ENCODE measurements at places on chromosomes 2 and 18.
A peak's percentile ranks its signal among the peaks of the same experiment; 100 is the strongest.

GRCh38 chr2:20664431-20665242 is 2.3 kb upstream of the GDF7 start:
- DNase-seq = no peak

DNA sequence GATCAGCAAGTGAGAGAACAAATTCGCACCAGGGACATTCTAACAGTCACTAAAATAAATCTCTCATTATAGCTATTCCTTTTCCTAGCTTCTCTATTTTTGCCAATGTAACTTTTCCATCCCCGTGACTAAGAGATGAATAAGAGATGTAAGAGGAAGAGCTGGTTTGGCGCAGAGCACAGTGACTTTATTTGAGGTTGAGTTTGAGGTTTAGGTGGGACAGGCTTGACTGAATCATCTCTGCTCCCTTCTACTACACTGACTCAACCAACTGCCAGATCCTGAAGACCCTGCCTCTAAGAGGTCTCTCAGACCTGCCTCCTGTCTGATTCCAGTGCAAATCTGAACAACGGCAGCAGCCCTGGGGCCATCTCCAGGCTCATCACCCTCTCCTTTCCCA is 28.0 kb downstream of the RFX8 start:
- no peak for DNase-seq

GRCh38 chr2:126029316-126029715 is 626.6 kb upstream of the GYPC start:
- DNase-seq = no peak

- no peak for DNase-seq
These were observed 2.8 kb upstream of the LRRFIP1 start for GRCh38 chr2:237624565-237624964.

- DNase-seq = no peak
These were observed 65.9 kb upstream of the CYTIP start for GRCh38 chr2:157509744-157510143.

DNA sequence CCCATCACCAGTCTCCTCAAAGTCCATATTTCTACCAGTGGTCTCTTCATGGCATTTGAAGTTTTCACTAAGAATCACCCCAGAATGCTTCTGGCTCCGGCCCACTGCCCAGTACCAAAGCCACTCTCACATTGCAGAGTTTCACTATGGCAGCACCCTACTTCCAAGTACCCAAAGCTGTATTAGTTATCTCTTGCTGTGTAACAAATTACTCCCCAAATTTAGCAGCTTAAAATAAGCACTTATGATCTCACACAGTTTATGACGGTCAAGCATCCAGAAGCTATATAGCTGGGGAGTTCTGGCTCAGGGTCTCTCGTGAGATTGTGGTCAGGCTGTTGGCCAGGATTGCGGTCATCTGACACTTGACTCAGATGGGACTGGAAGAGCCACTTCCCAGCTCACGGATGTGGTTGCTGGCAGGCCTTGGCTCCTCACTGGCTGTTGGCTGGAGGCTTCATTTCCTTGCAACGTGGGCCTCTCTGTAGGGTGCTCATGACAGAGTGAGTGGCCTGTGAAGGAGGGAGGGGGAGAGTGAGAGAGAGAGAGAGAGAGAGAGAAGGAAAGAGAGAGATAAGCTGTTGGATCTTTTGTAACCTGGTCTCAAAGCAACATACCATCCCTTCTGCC is 189.5 kb downstream of the CTIF start:
- no peak for DNase-seq

DNA sequence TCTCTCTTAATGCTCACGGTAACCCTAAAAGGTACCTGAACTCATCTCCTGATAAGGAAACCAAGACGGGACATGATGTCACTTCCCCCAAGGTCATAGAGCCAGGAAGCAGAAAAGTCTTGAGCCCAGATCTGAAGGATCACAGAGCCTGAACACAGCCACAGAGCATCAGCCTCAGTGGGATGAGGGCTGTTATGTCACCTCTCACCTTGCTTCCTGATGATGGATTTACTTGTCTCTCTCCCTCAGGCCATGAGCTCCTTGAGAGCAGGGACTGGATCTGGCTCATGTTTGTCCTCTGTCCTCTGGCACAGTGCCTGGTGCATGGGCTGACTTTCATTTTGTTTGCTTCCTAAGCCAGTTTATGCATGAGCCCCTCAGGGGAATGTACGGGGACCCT is 54.2 kb downstream of the SERTAD2 start:
- no peak for DNase-seq

GRCh38 chr2:16151281-16151570 is 210.9 kb downstream of the MYCN start:
- DNase-seq = no peak

DNA sequence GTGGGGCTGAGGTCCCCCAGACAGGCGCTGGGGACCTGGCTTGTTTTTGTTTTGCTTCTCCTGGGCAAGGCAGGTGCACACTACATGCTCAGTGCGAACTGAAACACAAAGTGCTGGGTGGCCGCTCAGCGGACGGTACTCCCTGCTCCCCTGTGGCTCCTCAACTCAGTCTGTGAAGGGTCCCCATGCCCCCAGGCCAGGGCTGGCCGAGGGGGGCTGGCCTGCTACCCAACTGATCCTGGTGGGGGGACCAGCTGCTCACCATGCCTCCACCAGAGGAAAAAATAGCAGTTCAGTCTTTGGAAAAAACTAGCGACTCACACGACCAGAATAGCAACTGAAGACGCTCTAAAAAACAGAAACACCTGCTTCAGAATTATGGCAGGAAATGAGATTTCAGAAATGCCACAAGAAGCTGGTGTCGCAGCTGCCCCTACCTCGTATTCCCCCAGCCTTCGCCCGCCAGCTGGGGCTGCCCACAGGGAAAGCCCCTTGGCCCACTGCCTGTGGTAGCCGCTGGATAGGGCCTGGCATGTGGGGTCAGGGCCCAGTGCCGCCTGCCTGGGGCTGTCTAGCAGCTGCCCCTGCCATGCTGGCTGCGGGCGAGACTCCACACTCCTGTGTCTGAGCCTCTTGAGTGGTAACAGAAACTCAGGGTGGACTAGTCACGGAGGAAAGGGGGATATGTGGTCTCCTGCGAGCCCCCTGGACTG is 43.7 kb downstream of the MEX3C start:
- DNase-seq = no peak

- DNase-seq = peak; percentile 80
These were observed 1.5 kb downstream of the PXDN start for GRCh38 chr2:1742681-1743395.

DNA sequence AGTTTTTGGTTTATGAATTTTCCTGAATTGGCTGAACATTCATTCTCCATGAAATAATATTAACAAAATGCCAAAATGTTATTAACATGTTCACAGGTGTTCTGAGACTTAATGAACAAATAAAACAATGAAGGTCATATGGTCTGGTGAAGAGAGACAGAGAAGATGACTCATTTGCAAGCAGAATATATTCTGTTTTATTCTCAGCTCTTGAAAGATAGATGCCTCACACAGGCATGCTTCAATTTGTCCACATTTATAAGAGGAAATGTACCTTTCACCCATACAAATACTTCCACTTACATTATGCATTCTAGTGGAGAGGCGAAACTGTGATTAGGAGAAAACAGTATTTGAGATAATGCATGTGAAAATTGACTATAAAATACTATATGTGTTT is 75.4 kb upstream of the PGAP1 start:
- DNase-seq = no peak

DNA sequence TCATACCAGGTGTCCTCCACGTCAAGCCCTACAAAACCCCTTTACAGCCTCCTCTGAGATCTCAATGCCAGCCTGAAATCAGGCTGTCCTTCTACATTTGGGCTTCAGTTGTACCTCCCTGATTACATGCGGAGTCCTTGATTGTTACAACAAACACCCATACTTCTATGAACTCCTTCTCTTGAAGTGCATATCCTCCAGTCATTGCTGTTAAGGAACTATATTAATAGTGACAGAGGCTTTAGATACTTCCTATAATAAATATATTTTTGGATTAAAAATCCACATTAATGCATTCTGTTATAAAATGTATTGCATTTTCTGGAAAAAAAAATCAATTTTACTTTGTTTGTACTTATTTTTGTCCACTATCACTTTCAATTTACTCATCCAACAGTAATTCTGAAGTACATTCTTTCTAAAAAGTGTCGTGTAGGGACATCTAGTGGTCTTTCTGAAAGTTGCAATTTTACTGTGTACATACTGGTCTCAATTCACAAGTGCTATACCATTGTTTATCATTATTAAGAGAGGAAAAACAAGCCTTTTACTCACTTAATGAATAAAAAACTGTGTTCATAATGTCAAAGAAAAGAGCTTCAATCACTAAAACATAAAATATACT is 316.4 kb downstream of the DSEL start:
- DNase-seq = no peak

- DNase-seq = no peak
These were observed 92.8 kb downstream of the AQP4 start for GRCh38 chr18:26772691-26773090.

GRCh38 chr2:203533676-203534591 is 1.2 kb downstream of the RAPH1 start:
- peak; percentile 1 for DNase-seq

- no peak for DNase-seq
These were observed 2.9 kb upstream of the GALNT3 start for GRCh38 chr2:165796819-165797530.

- no peak for DNase-seq
These were observed 23.7 kb upstream of the MYO5B start for GRCh38 chr18:50218432-50219197.

DNA sequence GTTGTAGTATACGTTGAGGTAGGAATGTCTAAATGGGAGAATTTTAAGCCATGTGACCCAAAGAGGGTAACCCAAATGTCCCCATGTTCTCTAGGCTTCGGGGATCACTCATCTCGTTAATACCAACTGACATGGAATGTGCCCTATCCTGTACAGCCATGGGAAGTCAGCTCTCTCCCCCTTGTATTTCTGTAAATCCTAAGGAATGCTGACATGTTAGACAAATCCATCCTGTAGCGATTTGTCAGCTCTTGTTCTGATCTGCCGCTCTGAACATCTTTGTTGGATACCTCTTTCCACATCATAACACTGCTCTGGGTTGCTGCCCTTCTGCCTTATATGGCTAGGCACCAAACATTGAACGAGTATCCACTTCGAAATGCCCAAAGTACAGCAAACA is 350.6 kb downstream of the RND3 start:
- no peak for DNase-seq

DNA sequence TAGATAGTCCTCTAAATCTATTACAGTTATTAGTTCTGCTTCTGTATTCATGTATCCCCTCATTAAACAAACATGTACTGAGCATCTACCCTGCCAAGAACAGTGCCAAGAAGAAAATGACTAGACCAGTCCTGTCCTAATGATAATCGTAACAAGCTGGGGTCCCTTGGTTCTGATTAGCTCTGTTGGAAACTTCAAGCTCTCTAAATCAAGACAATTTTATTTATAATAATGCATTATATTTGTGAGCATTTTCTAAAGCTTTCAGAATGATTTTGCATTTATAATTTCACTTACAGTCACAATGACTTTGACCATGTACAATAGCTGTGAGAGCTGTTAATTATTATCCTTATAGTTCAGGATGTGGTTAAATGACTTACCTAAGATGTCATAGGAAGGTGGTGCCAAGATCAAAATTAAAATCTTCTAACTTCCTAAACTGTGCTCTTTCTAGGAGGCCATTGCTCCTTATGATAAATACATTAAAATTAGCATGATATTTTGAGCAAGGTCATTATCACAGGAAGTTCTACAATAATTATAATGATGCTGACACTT is 336.5 kb upstream of the SLC39A10 start:
- DNase-seq = no peak

DNA sequence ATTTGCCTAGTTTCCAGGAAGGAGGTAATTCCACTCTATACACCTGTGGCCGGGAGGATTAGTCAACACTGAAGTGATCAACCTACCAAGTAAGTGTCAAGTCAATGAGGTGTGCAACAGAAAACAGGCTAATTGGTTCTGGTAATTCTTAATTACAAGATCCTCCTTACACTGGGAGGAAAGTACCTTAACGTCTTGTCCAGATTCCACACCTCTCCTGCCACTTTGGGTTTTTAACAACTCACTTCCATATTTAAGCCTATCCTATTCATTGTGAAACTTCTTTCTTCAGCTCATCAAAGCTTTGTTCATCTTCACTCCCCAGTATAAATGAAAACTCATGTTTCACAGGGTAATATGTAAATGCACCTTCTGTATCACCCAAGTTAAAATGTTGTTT is 22.0 kb upstream of the MAP4K4 start:
- DNase-seq = no peak

DNA sequence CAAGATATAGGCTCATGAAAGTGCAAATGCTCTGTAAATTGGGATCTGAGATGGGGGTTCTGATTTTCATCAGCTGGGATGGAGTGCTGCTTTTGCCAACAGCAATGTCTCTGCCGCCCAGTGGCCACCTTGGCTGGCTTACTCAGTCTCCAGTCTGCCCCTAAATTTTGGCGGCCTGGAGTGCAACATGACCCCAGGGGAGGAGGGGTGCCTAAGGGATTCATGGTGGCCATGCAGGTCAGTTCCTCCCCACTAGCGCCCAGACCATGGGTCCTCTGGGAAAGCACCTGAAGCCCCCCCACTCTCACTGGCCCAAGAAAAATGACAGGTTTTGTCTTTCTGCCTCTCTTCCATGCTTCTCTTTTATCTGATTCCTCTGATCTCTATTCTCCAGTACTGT is 45.0 kb downstream of the SLC4A3 start:
- no peak for DNase-seq

- DNase-seq = no peak
These were observed 815.0 kb upstream of the ID2 start for GRCh38 chr2:7866825-7867224.

DNA sequence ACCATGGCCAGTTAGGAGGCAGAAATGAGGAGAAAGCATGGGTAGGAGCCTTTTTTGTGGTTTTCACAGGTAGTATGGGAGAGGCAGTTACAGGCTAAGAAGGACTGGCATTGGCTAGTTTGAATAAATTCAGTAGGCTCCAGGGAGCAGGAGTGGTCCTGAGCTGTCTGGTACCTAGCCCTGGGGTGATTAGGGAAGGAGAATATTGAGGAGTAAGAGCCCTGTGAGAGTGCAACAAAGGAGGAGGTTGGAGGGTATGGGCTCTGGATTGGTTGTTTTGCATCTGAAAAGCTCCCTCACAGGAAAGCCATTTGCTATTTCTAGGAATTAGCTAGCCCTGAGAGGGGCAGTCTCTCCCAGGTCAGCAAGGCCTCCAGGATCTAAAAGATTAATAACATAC is 13.3 kb upstream of the TCF7L1 start:
- no peak for DNase-seq

- DNase-seq = no peak
These were observed 96.7 kb downstream of the TMEM163 start for GRCh38 chr2:134621939-134622705.

GRCh38 chr2:152134488-152135280 is 35.8 kb upstream of the CACNB4 start:
- no peak for DNase-seq

- no peak for DNase-seq
These were observed 371.1 kb upstream of the ID2 start for GRCh38 chr2:8310557-8311455.

GRCh38 chr18:11887328-11888128 is 20.6 kb downstream of the MPPE1 start:
- DNase-seq = no peak

DNA sequence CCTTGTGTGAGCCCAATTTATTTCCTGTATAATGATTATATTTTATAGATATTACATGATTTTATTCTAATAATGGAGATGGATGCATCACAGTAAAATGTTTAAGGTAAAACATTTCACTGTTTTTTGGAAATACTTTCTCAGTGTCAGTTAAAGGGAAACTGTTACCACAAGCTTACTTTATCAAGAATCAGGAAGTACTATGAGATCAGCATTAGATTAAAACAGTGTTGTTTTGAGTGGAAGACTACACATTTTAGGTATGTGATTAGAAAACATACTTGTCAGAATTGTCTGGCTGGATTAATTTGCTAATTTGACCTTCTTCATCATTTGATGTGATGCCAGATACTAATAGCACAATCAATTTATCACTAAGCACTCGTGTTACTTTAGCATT is at the start of gene HRH4:
Gene HRH4, plus strand, starts transcription at position 250 of the 400 bp plus-strand sequence. Its CDS starts 92 bp downstream, at position 342.
- DNase-seq = no peak

Data from nephron progenitor cell (in vitro differentiated cells).